GM12864 (cell line): ENCODE measurements at places on chromosomes 3 and 15.
A peak's percentile ranks its signal among the peaks of the same experiment; 100 is the strongest.

DNA sequence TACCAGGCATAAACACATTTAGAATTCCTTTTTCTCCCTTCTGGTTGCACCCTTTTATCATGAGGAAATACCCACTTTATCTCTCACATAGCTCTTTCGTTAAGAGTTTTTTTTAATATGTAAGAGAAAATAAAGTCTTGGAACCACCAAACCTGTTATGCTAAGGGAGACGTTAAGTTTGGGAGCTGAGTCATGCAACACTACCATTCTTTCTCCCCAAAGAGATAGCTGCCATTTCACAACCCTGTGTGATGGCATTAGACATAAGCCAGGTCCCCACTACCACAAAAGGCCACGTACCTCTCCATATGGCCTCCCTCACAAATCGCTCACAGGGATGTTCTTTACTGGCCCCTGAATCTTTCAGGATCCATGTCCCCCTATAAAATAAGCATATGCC lies 7.6 kb upstream of the NIPA1 start:
- DNase-seq = no peak

- no peak for DNase-seq
Observed at GRCh38 chr3:150300852-150301517, 107.1 kb upstream of the TSC22D2 start.

DNA sequence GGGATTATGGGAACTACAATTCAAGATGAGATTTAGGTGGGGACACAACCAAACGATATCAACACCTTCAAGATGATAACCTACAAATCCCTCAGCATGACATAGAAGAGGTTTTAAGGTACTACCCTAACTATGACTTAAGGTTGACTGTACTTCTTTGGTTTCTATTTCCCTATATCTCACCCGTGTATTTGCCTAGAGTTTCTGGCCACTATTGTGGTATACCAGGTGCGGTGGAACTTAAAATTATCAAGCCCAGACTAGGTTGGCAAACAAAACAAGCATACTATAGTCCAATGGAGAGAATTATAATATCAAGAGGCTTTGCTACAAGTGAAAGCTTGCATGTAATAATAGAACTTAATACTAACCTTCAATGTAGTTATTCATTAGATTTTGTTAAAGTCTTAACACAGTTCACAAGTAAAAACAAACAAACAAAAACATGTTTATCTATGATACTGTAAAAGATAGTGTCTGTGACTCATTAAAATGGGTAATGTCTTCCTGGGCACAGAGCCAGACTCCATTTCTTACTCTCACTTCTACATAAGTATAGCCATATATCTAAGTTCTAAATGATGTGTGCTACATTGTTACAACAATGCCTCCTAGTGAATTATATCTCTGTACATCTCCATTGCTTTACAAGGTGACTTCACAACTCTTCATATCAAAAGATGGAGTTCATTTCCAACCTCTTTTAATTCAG lies 479.1 kb downstream of the ZBBX start:
- no peak for DNase-seq

- peak; percentile 43 for DNase-seq
Observed at GRCh38 chr3:23723930-23724329, 81.8 kb upstream of the UBE2E1 start.

- no peak for DNase-seq
Observed at GRCh38 chr15:89490081-89490813, 6.1 kb downstream of the RHCG start.

DNA sequence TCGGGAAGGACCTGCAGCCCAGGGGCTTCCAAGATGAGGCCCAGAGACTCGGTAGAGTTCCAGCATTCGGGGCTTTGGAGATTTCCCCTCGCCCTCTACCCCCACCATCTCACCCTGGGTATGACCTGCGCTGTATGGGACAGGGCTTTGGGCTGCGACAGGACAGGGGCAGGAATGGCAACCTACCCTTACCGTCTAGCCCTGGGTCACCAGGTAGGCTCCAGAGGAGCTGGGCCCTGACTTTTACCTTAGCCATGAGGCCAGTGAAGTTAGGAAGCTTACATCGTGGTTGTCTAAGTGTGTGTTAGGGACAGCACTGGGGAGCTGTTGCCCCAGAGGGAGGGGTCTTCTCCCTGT lies 683 bp downstream of the PPM1M start:
- no peak for DNase-seq

- no peak for DNase-seq
Observed at GRCh38 chr3:13404626-13405452, 15.3 kb downstream of the NUP210 start.

- no peak for DNase-seq
Observed at GRCh38 chr3:120182613-120183511, 88.6 kb upstream of the GSK3B start.

DNA sequence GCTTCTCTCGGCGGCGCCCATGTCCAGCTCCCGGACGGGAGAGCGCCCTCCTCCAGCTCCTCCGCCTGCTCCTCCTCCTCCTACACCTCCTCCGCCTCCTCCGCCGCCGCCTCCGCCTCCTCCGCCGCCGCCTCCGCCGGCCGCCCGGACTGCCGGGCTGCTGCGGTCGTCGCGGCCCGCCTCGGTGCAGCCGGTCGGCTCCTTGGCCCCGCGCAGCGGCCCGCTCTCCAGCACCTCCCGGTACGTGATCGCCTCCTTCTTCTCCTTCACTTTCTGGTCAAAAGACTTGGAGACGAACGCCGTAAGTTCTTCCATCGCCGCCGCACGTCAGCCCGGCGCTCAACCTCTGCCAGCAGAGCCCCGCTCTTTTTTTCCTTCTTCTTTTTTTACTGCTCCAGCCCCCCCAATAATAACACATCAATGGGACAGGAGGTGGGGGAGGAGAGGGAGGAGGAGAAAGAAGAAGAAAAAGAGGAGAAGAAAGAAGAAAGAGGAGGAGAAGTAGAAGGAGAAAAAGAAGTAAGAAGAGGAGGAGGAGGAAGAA lies 438 bp downstream of the SHOX2 start:
- DNase-seq = no peak

DNA sequence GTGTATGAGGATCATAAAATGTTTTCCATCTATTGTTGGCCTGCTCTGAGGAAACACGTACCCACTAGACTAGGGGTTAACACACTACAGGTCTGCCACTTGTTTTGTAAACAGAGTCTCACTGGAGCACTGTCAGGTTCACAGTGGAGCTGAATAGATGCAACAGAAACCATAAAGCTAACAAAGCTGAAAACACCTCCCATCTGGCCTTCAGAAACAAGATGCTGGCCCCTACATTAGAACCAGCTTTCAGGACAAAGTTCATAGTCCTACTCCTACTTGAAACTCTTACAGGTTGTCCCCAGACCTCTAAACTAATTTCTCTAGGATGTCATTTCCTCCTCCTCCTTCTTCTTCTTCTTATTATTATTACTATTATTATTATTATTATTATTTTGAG lies 42.3 kb downstream of the SNX4 start:
- no peak for DNase-seq

- no peak for DNase-seq
Observed at GRCh38 chr3:154464440-154465190, 34.6 kb upstream of the GPR149 start.

GRCh38 chr15:92315595-92316211 lies 78.0 kb upstream of the ST8SIA2 start:
- DNase-seq = no peak

DNA sequence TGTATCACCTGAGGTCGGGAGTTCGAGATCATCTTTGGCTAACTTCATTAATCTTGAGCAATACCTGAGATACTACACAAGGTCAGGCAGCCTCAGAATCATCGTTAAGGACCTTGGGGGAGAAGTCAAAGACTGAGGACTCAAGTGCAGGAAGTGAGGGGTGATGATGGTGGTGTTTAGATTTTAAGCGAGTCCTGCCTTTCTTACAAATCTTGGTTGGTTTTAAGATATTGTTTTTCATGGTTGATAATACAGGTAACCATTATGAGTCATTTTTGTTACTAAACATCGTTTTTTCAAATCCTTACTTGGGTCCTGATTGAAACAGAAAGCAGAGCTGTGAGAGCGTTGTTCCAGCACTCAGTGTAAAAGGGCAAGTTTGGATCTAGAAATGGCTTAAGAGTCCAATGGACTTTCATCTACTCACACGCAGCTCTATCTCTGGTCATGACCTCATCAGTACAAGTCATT lies 4.1 kb downstream of the RASGRP1 start:
- no peak for DNase-seq

GRCh38 chr3:149547413-149547812 lies 72.9 kb downstream of the TM4SF4 start:
- DNase-seq = no peak

- DNase-seq = no peak
Observed at GRCh38 chr3:46087871-46088270, 60.6 kb upstream of the XCR1 start.

- DNase-seq = no peak
Observed at GRCh38 chr3:10330319-10330718, 9.4 kb upstream of the SEC13 start.

- DNase-seq = no peak
Observed at GRCh38 chr15:77832874-77833273, 200.2 kb upstream of the LINGO1 start.

DNA sequence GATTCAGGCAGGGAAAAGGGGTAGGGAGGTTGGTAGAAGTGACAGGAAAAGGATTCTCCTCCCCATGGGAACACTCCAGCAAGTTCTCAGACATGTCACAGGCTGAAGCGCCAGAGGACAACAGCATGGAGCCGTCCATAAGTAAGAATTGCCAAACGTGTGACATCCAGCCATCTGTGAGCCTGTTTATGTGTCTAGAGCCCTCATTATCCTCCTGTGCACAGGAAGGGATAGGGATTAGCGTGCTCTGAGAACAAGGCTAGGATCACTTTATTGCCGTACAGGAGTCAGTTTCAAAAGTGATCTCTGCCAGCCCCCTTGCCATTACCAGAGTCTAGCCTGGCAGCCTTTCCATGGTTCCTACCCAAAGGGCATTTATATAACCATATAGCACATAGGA lies 549.5 kb downstream of the NTRK3 start:
- no peak for DNase-seq
